Peyer's patch (tissue), 4 donors: ENCODE measurements at places on chromosomes 5 and 9. TPM values are rescaled to one million over a fixed set of nuclear protein-coding genes. Genes with fewer than 3 reads are reported as not detected.

DNA sequence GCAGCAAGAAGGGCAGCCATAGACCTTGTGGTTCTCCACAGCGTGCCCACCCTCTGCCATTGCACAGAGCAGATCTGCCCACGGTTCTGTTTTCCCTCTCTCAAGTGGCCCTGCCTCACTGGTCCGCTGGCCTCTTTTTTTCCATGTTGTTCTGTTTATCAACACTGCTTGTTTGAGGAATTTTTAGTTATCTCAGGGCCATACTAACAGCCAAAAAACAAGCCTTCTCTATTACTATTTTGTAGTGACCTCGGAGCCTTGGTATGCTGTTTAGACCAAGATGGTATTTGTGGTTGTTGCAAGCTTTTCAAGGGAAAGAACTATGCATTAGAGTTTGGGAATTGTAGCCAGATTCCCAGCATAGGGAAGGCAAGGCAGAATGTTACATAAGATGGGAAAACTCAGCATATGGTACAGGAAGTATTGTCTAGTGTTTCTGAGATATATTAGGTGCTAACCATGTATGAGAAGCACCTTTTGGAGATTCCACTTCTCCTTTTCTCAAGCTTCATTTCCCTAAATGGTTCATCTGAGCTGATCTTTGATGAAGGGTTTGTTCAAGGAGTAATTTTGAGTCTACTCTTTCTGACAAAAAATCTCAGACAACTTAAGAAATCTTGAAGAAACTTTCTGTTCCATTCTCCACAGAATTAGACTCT is 54.3 kb downstream of the NUP214 start:
- no peak overlapping the region for H3K4me3 ChIP-seq
- H3K27ac ChIP-seq: no peak overlapping the region
- DNase-seq: no peak
- H3K27me3 ChIP-seq: no peaks in the 10 kb centered on the region
- H3K36me3 ChIP-seq: peaks cover 63% of the 10 kb centered on the region

DNA sequence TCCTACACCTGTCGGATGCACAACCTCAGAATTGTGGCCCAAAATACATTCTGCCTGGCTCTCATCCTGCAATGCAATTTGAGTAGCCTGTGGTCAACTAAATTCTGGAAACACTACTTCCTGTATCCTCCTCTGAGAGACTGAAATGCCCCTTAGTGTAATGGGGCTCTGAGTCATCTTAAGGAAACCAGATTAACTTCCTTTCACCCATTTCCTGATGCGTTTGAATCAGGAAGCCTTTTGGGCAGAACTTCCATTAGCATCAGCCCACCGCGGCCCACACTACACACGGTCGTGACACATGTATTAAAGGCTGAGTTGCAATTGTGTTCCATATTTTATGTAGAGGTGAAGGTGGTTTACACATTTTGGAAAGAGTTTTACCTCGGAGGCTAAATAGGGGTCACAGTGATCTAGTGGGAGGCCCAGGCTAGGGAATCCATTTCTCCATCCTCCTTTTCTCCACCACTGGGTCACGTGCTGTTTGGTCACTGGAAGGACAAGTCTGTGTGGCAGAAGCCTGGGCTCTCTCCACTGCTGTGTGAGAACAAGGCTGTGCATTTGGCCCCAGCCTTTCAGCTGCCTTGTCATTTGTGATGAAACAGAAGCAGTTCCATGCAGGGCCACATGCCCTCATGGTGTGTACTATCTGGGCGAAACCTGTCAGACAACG is 55.9 kb downstream of the DAP start:
- H3K36me3 ChIP-seq: no peaks in the 10 kb centered on the region
- no peaks in the 10 kb centered on the region for H3K27me3 ChIP-seq
- no peak overlapping the region for H3K4me3 ChIP-seq
- no peak for DNase-seq

The FYB1 gene
- 13.8 TPM for total RNA-seq

GRCh38 chr9:89632192-89632733 is 27.5 kb downstream of the GADD45G start:
- no peaks in the 10 kb centered on the region for H3K36me3 ChIP-seq
- no peak overlapping the region for H3K4me3 ChIP-seq
- no peak for DNase-seq
- no peak overlapping the region for H3K27ac ChIP-seq
- H3K27me3 ChIP-seq: no peaks in the 10 kb centered on the region

The ANKRD55 gene
- total RNA-seq: not detected

The DRD1 gene
- total RNA-seq: not detected

DNA sequence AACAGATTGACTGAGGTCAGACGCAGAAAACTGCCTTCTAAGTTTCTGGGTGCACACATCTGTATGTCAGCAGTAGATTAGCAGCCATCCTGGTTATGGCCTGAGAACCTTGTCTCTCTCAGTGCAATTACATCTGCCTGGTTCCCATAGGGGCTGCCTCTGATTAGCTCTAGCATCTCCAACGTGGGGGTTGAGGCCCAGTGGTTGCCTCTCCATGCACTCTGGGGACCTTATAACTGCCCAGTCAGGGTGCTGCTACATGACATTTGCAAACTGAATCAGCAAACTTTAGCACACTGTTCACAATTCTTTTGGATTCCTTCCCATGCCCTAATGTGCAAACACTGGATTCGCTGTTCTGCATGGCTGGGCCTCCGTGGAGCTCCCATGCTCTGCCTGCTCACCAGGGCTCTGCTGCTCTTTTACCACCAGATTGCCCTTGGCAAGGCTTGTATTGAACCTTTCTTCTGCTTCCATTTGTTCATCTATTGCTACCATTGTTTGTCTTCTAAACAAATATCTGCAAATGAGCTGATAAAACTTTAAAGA is 36.2 kb downstream of the SNX18 start:
- DNase-seq: no peak
- no peaks in the 10 kb centered on the region for H3K4me1 ChIP-seq
- no peak overlapping the region for H3K4me3 ChIP-seq
- H3K27ac ChIP-seq: no peak overlapping the region
- H3K36me3 ChIP-seq: no peaks in the 10 kb centered on the region

DNA sequence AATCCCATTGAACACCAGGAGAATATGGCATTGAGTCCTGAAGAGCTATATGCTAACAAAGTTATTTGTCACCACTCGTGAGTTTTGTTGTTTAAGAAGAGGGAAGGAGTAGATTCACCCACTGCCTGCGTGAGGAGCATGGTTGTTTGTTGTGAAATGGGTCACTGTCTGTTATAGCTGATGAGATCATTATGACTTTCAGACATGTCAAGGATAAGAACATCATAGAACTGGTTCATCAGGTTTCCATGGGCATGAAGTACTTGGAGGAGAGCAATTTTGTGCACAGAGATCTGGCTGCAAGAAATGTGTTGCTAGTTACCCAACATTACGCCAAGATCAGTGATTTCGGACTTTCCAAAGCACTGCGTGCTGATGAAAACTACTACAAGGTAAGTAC is 76.9 kb downstream of the SYK start:
- peaks cover 62% of the 10 kb centered on the region for H3K36me3 ChIP-seq
- no peaks in the 10 kb centered on the region for H3K4me1 ChIP-seq
- H3K27me3 ChIP-seq: no peaks in the 10 kb centered on the region
- DNase-seq: no peak
- no peak overlapping the region for H3K27ac ChIP-seq

The SOX30 gene
- total RNA-seq: 0.66 TPM

The PHYHD1 gene
- not detected for total RNA-seq

DNA sequence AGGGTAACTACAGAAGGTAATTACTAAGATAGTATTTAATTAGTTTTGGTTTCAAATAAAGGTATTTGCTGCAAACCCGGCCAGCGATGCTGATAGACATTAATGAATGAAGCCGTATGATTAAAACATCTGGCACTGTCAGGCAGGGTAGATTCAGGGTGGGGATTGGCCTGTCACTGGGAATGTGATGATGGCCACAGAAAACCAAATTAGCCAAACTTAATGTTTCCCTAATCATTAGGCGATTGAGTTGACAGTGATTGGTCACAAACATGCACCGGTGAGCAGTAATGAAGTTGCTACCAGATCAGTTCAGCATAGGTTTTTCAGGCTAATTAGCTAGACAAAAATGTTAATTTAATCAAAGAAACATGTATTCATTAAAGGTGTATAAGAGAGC is 107.5 kb downstream of the SGCD start:
- H3K4me1 ChIP-seq: no peaks in the 10 kb centered on the region
- no peak overlapping the region for H3K4me3 ChIP-seq
- H3K27me3 ChIP-seq: no peaks in the 10 kb centered on the region
- no peak overlapping the region for H3K27ac ChIP-seq
- no peaks in the 10 kb centered on the region for H3K36me3 ChIP-seq
- DNase-seq: no peak

DNA sequence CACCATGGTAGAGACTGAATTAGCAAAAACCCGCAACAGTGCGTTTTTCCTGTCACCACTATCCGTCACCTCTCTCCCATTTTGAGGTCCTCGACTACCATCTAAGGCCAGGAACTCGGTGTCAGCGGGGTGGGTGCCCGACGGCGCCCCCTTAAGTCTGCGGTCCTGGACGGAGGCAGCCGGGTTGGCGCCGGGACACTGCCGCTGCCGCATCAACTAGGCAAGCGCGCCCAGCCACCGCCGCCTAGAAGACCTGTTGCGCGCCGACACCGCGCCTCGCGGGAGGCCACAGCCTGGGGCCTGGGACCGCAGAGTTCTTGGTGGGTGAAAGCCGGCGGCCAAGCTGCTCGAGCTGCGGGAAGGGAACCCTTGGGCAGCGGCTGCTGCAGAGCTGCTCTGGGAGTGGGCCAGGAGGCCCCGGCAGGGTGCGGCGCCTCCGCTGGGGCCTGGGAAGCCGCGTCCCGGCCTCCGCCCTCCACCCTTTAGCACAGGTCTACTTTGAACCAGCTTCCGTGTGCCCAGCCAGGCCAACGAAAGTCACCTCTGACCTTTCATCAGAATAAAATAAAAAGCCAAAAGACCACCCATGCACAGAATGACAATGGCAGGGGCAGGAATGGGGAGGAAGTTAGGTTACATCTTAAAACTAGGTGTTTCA is 3.5 kb downstream of the FOXB2 start:
- no peak for DNase-seq
- H3K27ac ChIP-seq: no peak overlapping the region
- H3K27me3 ChIP-seq: no peaks in the 10 kb centered on the region
- H3K36me3 ChIP-seq: no peaks in the 10 kb centered on the region
- no peak overlapping the region for H3K4me3 ChIP-seq

GRCh38 chr5:158287643-158288271 is 428.8 kb upstream of the CLINT1 start:
- DNase-seq: no peak
- no peaks in the 10 kb centered on the region for H3K36me3 ChIP-seq

DNA sequence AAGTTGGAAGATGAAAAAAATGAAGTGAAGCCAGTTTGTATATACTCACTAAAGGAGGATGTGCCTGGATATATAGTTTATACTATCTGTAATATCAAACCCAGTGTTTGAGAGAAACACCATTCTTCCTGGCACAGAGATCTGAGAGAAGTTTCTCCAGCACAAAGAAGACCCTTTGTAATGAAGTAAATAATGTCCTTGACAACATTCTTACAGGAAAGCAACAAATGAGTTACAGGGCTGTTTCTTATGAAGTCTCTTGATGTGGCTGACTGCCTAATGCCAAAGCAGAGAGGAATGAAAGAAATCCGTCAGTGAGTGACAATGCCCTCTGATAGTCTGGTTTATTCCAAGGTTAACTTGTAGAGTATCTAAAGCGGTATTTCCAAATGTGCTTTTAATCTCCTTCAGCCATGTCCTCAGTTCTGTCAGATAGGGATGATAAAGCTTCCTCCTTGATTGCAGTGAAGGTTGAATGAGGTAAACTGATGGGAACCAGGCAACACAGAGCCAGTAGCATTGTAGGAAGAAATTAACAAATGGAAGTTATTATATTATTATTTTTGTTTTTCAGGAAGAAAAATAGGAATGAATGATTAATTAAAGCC is 123.1 kb upstream of the ZNF608 start:
- no peak overlapping the region for H3K27ac ChIP-seq
- no peaks in the 10 kb centered on the region for H3K4me1 ChIP-seq
- no peak for DNase-seq
- no peak overlapping the region for H3K4me3 ChIP-seq

DNA sequence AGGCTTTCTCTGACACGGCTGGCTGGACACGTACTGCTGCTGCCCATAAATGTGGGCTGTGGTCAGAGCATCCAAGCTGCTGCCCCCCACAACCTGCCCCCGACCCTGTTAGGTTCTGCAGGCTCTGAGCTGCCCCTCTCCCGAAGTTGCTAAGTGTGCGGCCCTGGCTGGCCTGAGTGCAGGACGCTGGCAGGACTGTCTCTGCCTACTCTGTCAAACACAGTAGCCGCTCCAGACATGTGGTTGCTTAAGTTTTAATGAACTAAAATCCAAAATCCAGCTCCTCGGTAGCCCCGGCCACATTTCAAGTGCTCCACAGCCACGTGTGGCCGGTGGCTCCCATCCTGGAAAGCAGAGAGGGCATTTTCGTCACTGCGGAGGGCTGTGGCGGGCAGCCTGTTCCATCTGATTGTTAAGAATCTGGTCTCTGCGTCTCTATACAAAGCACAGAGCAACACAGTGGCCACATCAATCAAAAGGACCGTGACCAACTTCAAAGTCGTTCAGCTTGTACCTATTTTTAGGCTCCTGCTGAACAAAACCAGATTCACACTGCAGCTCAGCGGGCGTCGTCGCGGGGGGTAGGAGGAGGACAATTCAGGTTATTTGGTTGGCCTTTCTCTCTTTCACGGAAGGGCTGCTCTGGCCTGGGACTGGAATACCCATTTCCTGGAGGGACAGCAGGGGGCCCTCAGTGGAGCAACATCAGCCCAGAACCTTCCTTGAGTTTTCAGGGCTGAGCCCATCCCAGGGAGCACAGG is 68.9 kb downstream of the PTCH1 start:
- H3K4me3 ChIP-seq: no peak overlapping the region
- no peaks in the 10 kb centered on the region for H3K4me1 ChIP-seq
- no peaks in the 10 kb centered on the region for H3K27me3 ChIP-seq
- no peaks in the 10 kb centered on the region for H3K36me3 ChIP-seq
- H3K27ac ChIP-seq: no peak overlapping the region
- DNase-seq: no peak

The PPP3R2 gene
- total RNA-seq: not detected

The ANKRD18A gene
- total RNA-seq: 18.1 TPM

The SPINK13 gene
- total RNA-seq: not detected

DNA sequence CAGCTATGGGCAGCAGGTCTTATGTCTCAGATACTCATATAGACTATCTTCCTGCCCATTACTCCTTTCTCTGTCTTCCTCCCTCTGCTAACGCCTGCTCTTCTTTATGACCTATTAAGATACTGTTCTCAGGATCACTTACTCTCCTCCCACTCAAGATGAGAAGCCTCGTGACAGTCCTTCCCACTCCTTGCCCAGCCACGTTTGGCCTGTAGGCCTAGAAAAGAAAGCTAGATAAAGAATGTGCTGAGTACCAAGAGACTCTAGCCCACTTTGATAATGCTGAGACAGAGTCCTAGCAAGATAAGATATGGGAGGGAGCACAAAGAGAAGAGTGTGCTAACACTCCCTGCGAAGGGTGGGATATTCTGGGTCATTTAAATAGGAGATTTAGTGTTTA is 6.8 kb upstream of the DENND4C start:
- H3K4me3 ChIP-seq: no peak overlapping the region
- DNase-seq: no peak
- no peaks in the 10 kb centered on the region for H3K4me1 ChIP-seq
- no peak overlapping the region for H3K27ac ChIP-seq

The TEK gene
- total RNA-seq: 4.7 TPM

The CNOT6 gene
- total RNA-seq: 14.9 TPM

GRCh38 chr9:136511670-136512592 is 29.1 kb upstream of the SEC16A start:
- no peaks in the 10 kb centered on the region for H3K27me3 ChIP-seq
- H3K36me3 ChIP-seq: no peaks in the 10 kb centered on the region
- no peak overlapping the region for H3K4me3 ChIP-seq
- no peaks in the 10 kb centered on the region for H3K4me1 ChIP-seq
- peak overlapping the region; percentile 10 for H3K27ac ChIP-seq
- DNase-seq: no peak

The LAMC3 gene
- total RNA-seq: 1.6 TPM
